ENCODE measurements at places on chromosomes 6 and 20. TPM values are rescaled to one million over a fixed set of nuclear protein-coding genes. Genes with fewer than 3 reads are reported as not detected.
A peak's percentile ranks its signal among the peaks of the same experiment; 100 is the strongest.

- DNase-seq: no peak
Measured at GRCh38 chr6:77092971-77093370, 370.3 kb downstream of the HTR1B start.

- no peak for DNase-seq
Measured at GRCh38 chr6:105204331-105204730, 24.5 kb upstream of the POPDC3 start.

DNA sequence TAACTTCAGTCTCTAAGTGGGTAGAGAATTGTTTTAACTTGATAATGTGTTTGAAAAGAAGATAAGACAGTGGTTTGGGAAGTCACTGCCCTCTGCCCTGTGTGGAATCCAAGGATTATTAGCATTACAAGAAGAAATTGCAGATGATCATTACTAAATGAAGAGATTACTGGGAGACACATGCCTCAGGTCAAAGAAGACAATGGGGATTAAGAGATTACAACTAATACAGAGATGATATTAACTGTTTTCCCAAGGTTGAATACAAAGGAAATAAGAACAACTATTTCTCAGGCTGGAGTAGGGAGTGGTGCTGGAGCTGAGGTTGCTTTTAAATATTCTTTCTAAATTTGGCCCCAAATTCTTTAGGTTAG, 166.0 kb downstream of the TRMT11 start:
- DNase-seq: no peak

KCNK15 gene
- total RNA-seq: 4.5 TPM

DNA sequence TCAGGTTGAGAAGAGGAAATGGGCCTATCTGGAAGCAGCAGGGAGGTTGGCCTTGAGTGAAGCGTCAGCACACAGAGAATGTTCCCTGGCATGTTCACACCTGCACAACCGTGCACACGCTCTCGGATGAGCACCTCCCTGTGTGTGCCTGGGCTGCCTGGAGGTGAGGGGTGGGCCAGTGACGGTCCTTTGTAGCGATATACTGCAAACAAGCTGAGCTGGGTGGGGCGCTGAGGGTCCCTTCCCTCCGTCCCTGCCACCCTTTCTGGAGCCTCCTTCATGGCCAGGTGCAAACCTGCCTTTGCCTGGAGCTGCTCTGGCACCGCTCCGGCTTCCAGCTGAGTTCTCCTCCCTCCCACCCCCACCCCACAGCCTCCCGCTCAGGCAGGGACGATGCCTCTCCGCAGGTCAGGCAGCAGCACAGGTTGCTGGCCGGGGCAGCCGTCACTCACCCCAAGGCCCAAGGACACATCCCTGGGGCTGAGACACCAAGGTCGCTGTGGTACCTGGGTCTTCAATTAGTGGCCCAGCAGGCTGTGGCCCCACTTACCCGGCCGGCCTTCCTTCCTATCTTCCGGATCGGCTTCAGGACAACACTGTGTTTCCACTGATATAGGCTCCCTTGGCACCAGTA, 111.6 kb downstream of the ERMARD start:
- peak; percentile 78 for DNase-seq

CCN2 gene
- 408 TPM for total RNA-seq

C2 gene
- total RNA-seq: 14.0 TPM

- DNase-seq: no peak
Measured at GRCh38 chr6:156306531-156306930, 470.6 kb upstream of the ARID1B start.

GRCh38 chr6:24396824-24397223, 5.9 kb upstream of the MRS2 start:
- no peak for DNase-seq

DNA sequence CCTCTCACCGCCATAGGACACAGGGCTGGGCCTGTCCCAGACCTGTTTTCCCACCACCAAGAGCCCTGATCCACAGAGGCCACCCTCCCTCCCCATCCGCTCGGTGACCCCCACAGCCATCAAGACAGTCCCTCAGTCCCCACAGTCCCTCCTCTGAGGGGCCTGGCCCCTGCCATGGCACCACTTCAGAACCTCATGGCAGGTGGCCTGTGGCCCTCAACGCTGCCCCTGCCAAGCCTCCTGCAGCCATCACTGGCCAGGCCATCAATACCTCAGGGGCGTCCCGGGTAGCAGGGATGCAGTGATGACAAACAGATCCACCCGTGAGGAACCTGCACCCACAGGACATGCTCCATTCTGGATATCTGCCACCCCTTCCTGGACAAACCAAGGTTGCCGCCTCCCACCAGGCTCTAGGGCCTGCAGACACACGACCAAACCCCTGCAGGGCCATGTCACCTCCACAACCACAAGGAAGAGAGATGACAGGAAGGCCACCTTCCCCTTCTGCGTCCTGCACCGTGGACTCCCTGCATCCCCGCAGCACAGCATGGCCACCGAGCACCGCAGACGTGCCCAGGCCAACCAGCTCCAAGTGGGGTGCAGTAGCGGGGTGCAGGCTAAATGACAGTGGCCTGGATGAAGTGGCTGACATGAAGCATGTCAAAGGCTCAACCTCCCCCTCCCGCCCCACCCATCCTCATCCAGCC, 14.0 kb downstream of the TAF4 start:
- peak; percentile 35 for DNase-seq

AGPAT4 gene
- 12.8 TPM for total RNA-seq

GRCh38 chr20:9517297-9518162, 3.1 kb downstream of the LAMP5 start:
- no peak for DNase-seq

ANKRD66 gene
- total RNA-seq: not detected

DNA sequence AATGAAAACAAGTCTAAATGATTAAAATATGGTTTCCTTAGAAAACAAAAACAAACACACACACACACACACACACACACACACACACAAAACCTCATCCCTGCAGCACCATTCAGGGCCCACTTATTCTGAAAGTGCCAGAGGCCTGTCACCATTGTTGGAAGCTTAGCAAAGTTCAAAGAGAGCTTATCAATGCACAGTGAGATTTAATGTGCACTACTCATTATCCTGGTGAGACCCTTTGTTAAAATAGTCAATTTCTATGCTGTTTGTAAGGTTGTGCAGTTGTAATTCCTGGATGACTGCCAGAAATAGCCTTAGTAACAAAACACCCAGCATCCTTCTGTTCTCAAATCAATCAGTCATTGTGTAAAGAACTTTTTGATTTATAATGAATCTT, 482.9 kb downstream of the GRIK2 start:
- no peak for DNase-seq

GRCh38 chr6:46246727-46247126, 75.9 kb upstream of the ENPP5 start:
- DNase-seq: no peak

- no peak for DNase-seq
Measured at GRCh38 chr20:635893-636338, 17.1 kb downstream of the SRXN1 start.

DNA sequence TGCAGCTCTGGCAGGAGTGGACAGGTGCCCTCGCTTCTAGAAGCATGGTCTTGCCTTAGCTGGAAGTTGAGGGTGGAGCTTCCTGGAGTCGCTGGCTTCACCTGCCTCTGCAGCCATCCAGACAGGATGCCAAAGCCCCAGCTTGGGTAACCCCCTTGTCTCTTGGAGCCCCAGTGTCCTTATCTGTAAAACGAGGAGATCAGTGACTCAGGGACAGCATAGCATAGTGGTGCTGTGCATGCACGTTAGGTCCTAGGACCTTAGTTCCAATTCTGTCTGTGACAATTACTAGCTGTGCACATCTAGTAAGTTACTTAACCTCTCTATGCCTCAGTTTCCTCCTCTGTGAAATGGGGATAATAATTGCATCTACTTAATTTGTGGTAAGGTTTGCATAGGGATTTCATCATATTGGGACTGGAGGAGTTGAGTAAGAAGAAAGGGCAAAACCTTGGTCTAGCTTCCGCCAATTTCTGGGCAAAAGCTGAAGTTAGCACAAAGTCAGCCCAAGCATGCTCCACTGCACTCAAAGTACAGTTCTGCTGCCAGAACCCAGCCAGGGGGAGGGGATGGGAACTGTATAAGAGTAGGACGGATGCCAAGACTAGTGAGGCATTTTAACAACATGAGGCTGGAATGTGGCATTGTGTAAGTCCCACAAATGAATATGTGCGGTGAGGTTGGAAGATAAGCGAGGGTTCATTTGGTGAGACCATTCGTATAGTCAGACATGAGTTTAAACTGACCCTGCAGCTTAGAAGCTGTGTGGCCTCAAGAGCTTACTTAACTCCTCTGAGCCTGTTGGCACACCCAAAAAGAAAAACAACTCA, 24.5 kb downstream of the TOX2 start:
- no peak for DNase-seq

DNA sequence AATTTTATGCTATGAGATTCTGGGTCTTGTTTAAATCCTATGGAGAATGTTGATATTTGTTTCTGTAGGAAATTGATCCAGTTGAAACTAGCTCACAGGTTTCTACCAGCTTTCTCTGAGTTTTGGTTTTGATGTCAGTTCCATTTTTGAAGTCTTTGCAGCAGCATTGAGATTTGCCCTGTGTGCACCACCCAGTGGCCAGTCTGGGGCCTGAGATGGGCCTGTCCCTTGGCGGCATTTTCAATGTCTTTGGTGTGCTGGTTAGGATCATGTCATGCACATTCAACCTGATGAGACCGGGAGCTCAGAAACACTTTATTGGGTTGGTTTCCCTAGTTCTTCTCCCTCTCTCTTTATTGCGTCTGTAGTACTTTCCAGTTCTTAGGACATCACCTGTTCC, 395.2 kb upstream of the MAP3K7 start:
- DNase-seq: no peak

DNA sequence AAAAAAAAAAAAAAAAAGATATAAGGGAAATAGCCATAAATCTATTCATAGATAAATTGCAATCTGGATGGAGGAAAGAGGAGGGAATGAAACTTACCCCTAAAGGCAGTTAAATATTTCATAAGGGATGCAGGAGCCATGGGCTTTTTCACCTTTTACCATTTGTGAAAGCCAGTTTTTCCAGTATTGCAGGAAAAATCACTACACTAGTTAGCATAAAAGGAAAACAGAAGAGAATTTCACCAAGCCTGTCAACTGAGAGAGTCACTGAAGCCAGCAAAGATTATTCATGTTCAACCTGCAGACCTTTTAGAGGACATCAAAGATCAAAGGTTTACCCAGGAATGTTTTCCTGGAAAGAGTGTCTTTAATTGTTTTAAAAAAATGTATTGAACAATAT, 969.7 kb downstream of the KIF16B start:
- no peak for DNase-seq

NOX3 gene
- not detected for total RNA-seq
